Effector memory CD8-positive, alpha-beta T cell (primary cell): ENCODE measurements at places on chromosomes 3 and 15.

GRCh38 chr15:99347574-99347973 is 96.3 kb downstream of the LRRC28 start:
- DNase-seq, result no peak

- no peak for DNase-seq
These were observed 640 bp downstream of the MB21D2 start for GRCh38 chr3:192917028-192917403.

DNA sequence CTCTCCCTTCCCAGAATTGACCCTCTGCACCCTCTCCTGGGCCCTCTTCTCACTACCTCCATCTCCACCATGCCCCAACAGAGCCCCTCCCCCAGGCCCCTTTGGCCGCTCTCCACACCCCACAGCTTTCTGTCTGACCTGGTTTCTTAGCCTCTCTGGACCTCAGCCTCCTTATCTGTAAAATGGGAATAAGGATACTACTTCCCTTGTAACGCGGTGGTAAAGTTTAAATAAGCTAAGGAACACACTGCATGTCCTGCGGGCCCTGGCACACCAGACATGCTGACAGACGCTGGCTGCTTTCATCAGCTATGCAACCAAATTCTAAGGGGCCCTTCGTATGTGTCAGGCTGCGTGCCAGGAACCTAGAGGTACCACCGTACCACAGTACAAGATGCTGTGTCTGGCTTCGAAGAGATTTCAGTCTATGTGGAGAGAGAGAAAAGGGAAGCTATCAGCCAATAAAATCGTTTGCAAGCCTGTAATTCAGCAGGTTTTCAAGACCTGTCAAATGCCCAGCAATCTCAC is 777 bp upstream of the SLC51A start:
- DNase-seq, result no peak

GRCh38 chr3:9785602-9786001 is 6.7 kb downstream of the TADA3 start:
- DNase-seq, result no peak

- no peak for DNase-seq
These were observed 146.4 kb downstream of the EPHA6 start for GRCh38 chr3:96960661-96961330.

- DNase-seq, result no peak
These were observed 717 bp downstream of the PXK start for GRCh38 chr3:58333206-58334012.

DNA sequence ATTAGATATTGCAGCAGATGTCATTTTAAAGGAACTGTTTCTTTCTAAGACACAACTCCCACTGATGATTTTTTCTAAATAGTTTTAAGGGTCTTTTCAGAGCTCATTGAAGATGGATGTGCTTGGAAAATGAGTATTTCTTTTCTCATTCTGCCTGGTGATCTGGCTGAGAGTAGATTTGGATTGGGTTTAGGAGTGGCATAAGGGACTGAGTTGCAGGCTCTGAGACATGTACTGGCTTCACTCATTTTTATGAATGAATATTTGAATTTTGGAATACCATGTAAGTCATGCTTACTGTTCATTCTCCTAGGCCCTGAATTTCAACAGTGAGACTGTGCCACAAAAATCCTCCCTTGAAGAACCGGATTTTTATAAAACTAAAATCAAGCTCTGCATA is 6.5 kb downstream of the IL12A start:
- DNase-seq, result no peak

- no peak for DNase-seq
These were observed 546.9 kb downstream of the RBMS3 start for GRCh38 chr3:29827756-29828155.

GRCh38 chr3:47413751-47414150 is 32.9 kb downstream of the PTPN23 start:
- no peak for DNase-seq

GRCh38 chr15:51053571-51053970 is 41.1 kb downstream of the TNFAIP8L3 start:
- no peak for DNase-seq

DNA sequence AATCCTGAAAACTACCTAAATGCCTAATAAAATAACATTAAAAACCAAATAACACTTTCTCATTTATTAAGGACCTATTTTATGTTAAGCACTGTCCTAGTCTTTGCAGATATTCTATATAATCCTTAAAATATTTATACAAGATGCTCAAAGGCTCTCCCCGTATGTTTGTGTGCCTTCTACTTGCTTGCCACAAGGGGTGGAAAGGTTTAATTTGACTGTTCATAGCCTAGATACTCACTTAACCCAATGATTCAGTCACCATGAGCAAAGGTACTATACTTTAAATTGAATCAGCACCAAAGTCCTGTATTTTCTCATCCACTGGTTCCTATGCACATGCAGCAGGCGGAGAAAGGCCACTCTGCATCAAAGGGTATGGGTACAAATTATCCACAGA is 32.0 kb downstream of the LSAMP start:
- DNase-seq, result no peak

GRCh38 chr3:157606011-157606851 is 103.0 kb upstream of the VEPH1 start:
- peak; percentile 62 for DNase-seq

DNA sequence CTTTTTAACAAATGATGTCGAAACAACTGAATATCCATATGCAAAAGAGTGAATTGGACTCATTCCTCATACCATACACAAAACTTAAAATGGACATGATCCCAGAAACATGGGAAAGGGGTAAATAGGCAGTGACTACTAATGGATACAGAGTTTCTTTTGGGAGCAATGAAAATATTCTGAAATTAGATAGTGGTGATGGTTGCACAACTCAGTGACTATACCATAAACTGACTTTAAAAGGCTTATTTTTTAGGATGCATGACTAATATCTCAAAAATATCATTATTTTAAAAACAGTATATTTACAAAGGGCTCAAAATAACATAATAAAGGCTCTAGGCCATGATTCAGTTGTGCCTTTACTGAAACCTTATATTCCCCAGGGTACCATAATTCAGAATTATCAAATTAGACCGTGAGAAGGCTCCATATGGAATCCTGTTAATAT is 16.3 kb upstream of the ATP13A3 start:
- DNase-seq, result no peak

GRCh38 chr15:38878926-38879325 is 314.3 kb upstream of the RASGRP1 start:
- DNase-seq, result no peak

GRCh38 chr3:32097768-32098167 is 8.7 kb upstream of the GPD1L start:
- DNase-seq, result no peak

GRCh38 chr3:117809186-117810081 is 1099.9 kb downstream of the TUSC7 start:
- DNase-seq, result no peak
